ENCODE measurements at places on chromosomes 6 and 20.

DNA sequence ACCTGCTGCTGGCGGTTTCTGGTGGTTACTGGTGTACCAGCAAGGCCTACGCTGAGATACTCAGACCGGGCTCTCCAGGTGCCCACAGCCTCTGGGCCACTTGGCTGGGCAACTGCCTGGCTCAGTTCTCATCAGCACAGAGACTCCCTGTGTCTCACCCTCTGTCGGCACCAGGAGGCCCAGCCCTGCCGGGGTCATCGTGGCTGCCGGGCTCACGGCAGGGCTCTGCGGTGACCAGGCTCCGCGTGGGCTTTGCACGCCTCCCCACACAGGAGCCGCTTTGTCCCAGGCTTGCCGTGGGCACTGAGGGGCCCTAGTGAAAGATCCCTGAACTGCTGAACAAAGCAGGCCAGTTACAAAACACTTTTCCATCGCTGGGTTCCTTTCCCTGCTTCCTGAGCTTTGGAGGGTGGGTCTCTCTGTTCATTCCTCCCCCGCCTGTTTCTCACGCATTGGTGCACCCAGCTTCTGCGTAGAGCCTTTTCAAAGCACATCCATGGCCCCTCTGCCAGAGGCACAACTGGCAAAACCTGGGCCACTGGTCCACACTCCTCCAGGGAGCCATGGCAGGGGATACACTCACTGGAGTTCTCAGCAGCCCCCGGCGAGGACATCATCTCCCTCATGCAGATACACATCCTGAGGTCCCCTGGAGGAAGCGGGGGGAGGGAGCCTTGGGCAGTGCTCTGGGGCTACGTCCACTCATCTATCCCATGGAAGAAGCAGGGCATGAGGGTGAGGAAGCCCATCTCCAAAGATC lies 117.0 kb downstream of the NFATC2 start:
- no peak for DNase-seq

GRCh38 chr20:50842821-50843220 lies 48.0 kb downstream of the BCAS4 start:
- no peak for DNase-seq

DNA sequence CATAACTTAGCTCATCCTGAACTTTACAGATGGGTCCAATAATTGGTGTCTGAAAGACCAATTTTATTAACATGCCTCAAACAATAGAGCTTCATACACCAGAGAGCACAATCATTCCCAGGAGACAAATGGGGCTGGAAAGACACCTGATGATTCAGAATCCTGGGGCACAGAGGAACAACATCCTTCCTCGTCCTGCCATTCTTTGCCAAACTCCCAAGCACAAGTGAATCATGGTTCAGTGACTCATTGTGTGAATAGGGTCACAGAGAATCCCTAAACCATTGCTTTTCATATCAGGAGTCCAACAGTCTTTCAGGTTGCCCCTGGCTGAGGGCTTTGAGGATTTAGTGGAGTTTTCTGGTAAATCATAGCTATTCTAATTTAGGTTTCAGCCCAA lies 266.4 kb upstream of the BMP2 start:
- DNase-seq, result no peak

- DNase-seq, result no peak
Observed at GRCh38 chr20:50151034-50151743, 2.3 kb downstream of the PEDS1 start.

- no peak for DNase-seq
Observed at GRCh38 chr6:73667798-73668197, 14.0 kb upstream of the SLC17A5 start.

- DNase-seq, result no peak
Observed at GRCh38 chr6:87848616-87849015, 146.6 kb upstream of the AKIRIN2 start.

DNA sequence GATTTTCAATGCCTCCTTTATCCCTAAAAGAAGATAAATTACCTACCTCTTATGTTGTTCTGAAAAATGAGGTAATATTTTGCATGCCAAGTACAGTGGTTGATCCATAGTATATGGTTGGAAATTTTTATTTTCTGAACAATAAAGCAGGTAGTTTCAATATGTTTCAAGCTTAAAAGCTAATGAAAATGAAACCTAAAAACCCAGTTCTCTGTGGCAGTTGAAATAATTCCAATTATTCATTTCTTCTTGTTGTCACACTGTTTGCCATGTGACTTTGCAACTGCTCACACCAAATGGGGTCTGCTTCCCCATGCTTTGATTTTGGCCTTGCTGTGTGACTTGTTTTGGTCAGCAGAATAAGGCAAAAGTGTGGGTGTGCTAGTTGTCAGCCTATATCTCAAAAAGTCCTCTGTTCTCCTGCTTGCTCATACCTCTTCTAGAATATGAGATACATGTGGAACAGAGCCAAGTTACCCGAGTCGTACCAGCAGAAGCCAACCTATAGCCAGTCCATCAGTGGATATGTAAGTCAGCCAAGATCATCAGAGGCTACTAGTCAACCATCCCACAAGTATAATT lies 197.2 kb upstream of the THEMIS start:
- no peak for DNase-seq

DNA sequence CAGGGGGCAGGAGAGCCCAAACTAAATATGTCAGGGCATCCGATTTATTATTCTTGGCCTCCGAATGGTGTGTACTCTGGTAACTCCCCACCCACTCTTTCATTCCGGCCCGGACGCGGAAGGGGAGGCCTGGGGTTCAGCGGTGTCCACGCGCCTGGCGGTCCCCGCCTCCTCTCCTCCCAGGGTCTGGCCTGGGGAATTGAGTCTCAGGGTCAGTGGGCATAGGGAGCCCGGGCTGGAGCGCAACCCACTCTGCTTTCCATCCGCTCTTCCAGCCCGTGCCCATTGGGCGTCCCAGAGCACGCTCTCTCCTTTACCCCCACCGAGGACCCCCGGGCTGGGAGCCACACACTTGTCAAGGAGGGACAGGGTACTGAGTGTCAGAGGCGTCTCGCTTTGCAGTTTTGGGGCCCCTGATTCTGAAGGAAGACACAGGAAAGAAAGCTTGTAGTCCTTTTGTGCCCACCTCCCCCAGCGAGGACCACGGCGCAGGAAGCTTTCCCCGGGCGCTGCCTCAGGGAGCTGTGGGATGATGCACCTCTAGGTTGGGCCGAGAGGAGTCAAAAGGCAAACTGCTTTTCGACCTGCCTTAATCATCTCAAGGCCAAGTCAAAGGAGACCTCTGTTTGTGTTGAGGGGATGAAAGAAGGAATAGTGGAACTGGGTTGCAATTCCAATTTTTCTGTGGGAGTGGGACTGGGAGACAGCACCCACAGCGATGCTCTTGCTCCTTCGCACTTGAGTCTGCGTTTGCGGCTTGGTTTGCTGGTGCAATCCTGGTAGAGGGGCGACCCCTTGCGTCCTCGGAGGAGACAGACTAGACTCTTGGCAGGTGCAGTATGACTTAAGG lies 2.5 kb downstream of the RSPO3 start:
- peak; percentile 93 for DNase-seq

DNA sequence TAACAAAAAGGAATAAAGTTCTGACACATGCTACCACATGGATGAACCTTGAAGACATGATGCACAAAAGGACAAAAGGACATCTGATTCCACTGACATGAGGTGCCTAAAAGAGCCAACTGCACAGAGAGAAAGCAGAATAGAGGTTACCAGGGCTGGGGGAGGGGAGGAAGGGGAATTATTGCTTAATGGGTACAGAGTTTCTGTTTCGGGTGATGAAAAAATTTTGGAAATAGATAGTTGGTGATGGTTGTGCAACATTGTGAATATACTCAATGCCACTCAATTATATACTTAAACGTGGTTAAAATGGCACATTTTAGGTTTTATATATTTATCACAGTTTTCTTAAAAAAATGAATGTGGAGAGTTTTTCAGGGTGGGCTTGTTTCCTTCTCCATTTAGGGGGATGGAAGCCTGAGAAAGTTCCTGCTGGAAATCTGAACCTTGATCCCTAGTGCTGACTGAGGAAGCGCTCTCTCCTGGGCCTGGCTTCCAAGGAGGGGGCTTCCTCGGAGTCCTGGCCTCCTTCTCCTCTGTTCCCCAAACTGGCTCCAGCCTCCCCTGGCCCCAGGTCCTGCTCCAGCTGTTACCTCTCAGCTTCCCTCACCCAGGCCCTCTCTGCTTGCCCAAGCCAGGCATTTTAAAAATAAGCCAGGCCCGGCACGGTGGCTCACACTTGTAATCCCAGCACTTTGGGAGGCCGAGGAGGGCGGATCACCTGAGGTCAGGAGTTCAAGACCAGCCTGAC lies 79.2 kb downstream of the NOL4L start:
- DNase-seq, result no peak

DNA sequence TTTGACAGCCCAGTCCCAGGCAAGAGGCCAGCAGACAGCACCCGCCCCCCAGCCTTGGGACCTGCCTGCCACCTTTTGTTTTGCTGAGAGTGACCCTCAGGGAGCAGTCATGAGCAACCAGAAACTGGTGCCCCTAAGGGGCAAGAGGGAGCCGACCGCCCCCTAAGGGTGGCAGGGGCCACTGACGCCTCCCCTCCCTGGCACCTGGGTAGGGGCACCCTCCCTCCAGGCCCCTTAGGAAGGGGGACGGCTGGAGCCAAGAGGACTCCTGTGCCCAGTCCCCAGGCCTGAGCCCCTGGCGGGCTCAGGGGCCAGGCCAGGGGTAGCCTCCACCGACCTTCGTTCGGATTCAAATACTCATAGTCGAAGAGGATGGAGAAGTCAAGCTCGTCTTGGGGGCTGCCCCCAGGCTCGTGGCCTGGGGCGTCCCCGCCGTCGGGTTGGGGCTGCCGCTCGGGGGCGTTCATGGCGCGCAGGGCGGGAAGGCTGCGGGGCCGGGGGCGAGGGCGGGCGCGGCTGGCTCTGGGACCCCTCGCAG lies 417 bp downstream of the NFATC2 start:
- DNase-seq, result peak; percentile 6
